PC-3 (cell line): ENCODE measurements at places on chromosomes 12 and 14. TPM values are rescaled to one million over a fixed set of nuclear protein-coding genes. Genes with fewer than 3 reads are reported as not detected.

- no peak for DNase-seq
These were observed 25.8 kb downstream of the RAB35 start for GRCh38 chr12:120090626-120091295.

DNA sequence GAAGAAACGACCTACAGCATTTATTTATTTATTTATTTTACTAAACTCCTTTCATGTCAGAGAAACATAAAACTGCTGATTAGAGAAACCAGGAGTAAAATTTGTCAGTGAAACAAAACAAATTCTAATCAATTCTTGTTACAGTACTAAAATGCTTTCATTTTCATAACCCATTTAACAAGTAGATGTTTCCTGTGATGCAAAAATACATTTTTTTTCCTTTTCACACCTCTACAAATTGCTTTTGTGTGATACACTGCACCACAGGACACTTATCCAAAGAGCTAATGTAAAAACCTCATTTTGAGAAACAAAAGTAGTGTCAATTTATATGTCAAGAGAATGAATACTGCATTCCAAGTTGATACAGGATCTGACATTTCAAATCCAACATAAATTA is 155.1 kb downstream of the SYT1 start:
- no peak for DNase-seq

Gene NEUROD4
- not detected in 2 replicates for total RNA-seq

GRCh38 chr14:88614218-88614907 is 51.5 kb downstream of the ZC3H14 start:
- DNase-seq = peak; percentile 57

Gene ACOT6
- total RNA-seq = not detected in 2 replicates

DNA sequence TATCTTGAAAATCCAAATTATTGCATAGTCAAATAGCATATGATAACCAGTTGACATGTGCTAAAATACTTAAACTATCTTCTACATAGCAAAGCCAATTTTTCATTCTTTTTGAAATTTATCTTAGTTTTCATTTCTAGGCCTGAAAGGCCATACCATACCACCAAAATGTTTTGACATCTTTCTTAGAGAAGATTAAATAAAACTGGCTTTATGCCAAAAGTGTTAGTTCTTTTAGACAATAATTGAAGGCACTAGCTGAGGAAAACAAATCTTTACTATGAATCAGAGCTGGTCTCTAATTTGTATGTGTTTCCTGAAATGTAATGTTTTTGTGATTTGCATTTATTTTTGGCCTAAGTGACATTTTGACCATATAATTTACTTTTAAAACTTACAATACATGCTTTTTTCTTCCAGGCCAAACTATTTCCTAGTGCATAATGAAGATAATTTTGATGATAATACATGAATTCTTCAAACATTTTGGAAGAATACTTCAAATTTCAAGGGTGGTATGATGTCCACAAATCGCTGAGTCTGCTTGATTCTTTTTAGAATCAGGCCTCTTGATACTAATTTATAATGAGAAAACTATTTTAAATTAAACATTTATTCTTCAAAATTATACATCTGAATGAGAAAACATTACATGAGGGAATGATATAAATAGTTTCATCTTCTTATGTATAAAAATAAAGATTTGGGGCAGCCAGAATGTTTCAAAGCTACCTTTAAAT is 6.5 kb upstream of the KCNMB4 start:
- DNase-seq = no peak

DNA sequence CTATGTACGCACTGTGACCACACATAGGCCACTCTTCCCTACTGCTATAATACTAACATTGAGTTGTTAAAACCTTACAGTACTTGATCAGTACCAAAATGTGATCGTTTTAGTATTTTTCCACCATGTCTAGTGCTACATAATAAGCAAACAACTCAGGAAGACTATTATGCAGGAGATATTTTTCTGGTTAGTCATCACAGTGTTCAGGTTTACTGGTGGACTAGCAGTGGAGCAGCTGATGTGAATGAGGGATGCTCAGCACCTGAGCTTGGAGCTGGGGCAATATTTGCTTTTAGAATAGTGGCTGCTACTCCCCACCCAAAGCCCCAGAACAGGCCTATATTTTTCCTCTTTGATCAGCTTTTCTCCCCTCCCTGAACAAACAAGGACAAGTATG is 513.1 kb downstream of the KCNH5 start:
- peak; percentile 39 for DNase-seq

GRCh38 chr12:41802803-41803202 is 341.9 kb downstream of the GXYLT1 start:
- DNase-seq = no peak

DNA sequence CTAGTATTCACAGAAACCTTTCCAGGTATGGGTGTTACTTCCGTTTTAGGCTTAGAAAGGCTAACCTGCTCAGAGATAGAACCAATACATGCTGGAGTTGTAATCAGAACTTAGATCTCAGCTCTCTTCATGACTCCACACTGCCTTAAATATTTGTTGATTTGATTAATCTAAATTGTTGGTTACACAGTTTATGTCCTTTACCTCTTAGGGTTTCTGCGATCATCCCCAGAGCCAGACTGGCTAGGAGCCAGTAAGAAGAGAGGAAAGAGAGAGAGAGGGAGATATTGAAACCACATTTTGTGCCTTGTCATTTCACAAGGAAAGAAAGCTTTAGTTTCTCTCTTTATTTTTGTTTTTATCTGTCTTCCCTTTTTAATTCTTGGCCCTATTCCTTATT is 16.8 kb upstream of the MGP start:
- DNase-seq = no peak

GRCh38 chr14:104087505-104087904 is 2.0 kb downstream of the ASPG start:
- no peak for DNase-seq

DNA sequence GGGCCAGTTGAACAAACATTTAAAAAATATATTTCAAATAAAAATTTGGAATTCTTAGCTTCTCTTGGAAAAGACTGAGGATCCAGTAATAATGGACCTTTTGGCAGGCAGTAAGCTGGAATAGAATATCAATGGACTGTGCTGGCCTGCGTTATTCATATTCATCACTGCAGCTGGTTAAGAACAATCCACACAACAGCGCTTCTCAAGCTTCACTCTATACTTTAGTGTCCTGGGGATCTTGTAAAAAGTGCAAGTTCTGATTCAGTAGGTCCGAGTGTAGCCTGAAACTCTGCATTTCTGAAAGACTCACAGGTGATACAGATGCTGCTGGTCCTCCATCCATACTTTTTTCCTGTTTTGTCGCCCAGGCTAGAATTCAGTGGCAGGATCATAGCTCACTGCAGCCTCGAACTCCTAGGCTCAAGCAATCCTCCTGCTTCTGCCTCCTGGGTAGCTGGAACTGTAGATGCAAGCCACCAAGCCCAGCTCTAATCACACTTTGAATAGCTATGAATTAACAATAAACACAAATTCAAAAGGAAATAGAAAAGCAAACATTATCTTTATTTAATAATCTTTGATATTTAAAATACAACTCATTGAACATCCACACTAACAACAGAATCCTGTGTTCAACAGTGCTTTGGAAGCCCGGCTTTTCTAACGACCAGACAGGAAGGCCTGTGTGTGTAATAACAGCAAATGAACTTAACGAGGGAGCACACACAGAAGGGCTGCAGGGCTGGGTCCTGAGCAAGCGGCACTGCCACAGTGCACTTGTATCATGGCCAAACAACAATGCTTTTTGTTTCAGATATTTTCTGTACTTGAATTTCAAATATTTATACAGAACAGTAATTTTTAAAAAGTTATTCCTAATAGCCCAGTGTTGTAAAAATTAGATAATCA is 18.4 kb upstream of the TRIP11 start:
- DNase-seq = no peak

DNA sequence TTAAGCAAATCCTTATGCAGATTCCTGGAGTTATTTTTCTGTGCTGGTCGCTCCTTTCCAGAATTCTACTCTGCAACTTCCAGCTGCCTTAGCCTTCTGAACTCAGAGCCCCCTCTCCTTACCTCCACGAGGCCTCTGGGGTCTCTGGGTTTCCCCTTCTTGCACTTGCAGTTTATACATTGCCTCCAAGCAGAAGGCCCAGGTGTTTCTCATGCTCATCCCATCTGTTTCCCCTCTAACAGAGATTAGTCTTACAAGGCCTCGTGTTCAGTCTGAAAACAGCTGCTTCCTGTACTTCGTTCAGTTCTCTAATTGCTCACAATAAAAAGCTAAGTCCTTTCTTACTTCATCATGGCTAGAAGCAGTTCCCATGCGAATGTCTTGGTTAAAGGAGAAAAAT is 134.4 kb upstream of the FGD4 start:
- no peak for DNase-seq

DNA sequence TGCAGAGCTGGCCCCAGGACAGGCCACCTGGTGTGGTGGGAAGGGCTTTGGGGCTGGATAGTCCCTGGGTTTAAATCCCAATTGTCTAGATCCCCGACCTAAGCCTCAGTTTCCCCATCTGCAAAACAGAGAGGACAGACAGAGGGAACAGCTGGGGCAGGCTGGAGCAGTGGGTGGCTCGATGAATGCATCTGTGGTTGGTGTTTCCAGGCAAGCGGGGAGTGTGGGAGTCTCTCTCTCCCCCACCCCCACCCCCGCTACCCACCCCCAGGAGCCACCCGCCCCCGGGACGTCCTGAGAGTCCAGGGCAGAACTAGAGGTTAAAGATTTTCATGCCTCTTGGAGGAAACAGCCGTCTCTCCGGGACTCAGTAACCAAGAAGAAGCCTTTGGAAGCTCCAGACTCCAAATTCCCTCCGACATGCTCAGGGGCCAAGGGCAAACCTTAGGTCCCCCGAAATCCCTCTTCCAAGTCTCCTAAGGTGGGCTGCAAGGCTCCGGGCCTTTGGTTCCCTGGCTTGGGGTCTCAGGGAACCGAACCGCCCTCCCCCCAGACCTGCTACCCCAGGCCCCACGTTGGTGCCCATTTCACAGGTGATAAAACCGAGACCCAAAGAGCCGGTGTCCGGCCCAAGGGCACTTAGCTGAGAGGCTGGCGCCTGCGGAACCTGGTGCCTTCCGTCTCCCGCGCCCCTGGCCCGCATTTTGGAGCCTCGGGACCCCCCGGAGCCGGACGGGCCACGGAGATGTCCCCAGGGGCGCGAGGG is 474 bp downstream of the TRPV4 start:
- DNase-seq = no peak

Gene C12orf56
- total RNA-seq = 5.7 and 8.1 TPM in 2 replicates

GRCh38 chr12:3746758-3747157 is 6.2 kb downstream of the CRACR2A start:
- DNase-seq = no peak

DNA sequence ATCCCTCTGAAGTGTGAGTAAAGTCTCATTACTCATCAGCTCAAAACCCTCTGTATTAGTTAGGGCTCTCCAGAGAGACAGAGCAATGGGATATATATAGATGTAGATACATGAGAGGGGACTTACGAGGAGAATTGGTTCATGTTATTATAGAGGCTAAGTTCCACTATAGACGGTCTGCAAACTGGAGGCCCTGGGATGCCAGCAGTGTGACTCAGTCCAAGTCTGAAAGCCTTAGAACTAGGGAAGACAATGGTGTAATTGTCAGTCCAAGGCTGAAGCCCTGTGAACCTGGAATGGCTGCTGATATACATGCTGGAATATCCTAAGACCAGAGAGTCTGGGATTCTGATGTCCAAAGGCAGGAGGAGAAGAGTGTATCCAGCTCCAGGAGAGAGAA is 57.3 kb upstream of the CEP83 start:
- DNase-seq = no peak

DNA sequence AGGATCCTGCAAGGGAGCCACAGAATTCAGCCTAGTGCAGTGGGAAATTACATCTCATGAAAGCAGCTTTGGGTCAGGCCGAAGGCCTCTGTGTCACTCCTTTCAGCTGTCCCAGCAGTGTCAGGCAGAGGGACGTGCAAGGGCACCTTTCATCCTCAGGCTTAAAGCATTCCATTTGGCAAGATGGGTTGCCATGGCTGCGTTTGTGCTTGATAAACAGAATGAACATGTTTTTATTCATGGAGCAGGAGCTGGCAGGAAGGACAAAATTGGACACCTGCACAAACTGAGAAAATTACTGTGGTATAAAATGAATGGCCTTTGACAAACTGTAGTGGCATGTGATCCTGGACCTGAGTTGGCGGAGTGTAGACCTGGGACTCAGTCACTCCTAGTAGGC is 29.4 kb downstream of the ACAD10 start:
- DNase-seq = no peak

- DNase-seq = peak; percentile 96
These were observed 19.0 kb upstream of the GPRC5A start for GRCh38 chr12:12872139-12872933.

GRCh38 chr12:22494319-22494718 is 50.0 kb downstream of the C2CD5 start:
- no peak for DNase-seq

Gene SLC17A8
- total RNA-seq = not detected in 2 replicates

DNA sequence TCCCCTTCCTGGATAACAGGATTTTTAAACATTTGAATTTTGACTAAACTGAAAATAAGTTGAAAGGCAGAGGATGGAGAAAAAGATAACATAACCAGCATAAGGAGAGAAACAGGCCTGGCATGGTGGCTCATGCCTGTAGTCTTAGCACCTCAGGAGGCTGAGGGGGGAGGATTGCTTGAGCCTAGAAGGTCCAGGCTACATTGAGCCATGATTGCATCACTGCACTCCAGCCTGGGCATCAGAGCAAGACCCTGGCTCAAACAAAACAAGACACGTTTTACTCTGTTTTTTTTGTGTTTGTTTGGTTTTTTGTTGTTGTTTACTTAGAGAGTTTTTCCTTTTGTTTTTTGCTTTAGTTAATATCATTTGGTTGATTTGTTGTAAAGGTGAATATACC is 8.7 kb downstream of the AKAP6 start:
- no peak for DNase-seq

Gene RNASE2
- total RNA-seq = not detected in 2 replicates

Gene GPRC5D
- not detected in 2 replicates for total RNA-seq

Gene MANSC4
- 1.9 and 4.1 TPM in 2 replicates for total RNA-seq

GRCh38 chr14:91041450-91041849 is 19.0 kb downstream of the RPS6KA5 start:
- DNase-seq = no peak

DNA sequence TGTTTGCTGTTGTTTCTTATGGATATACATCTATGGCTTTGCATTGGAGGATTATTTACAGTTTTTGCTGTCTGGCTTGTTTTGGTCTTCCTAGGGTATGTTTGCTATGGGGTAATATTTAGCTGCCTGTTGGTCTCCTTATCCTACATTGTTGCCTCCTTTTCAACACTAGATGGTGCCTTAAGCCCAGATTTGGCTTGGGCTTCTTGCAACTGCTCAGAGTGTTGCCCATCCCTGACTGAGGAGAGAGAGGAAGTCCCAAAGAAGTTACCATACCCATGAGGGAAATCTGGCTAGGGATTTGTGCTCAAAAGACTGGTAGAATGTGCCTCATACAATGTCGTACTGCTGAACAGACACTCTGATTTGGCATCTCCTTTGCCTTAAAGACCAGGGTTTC is 94.6 kb upstream of the MUCL1 start:
- DNase-seq = peak; percentile 73

- DNase-seq = peak; percentile 60
These were observed 229.4 kb downstream of the CNTN1 start for GRCh38 chr12:40921563-40922163.
